ENCODE measurements at places on chromosomes 6 and 20.

- no peak for DNase-seq
Measured at GRCh38 chr6:164661716-164662115, 647.7 kb downstream of the C6orf118 start.

GRCh38 chr6:17038316-17038715, 63.5 kb upstream of the STMND1 start:
- DNase-seq, result no peak

GRCh38 chr6:1895721-1896120, 286.0 kb downstream of the FOXC1 start:
- no peak for DNase-seq

DNA sequence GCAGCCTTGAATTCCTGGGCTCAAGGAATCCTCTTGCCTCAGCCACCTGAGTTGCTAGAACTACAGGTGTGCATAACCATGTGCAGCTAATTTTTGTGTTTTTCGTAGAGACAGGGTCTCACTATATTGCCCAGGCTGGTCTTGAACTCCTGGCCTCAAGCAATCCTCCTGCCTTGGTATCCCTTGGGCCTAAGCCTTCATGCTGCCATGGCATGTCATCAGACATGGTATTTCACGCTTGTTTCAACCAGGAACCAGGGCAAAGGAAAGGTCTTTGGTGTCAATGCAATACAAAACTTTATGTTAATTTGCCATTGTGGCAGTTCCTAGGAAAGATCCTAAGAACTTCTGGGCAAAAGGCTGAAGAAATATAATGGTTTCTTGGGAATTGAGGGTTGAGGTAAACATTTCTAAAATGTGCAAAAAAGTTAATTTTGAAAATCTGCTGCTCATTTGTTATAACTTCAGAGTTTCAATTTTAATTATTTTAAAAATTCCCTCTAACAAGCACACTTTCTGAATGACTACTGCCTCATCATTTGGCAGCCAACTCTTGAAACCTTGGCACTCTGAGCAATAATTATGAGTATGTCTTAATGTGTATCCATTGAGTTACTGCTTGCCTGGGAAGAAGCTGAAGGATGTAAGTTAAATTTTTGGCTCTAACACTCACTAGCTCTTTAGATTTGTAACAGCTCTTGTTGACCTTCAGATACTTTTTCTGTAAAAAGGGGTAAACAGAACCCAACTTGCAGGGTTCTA, 154.1 kb downstream of the GJA10 start:
- DNase-seq, result peak; percentile 69

GRCh38 chr20:6525447-6526303, 241.8 kb upstream of the BMP2 start:
- no peak for DNase-seq

- DNase-seq, result no peak
Measured at GRCh38 chr6:29519291-29520010, 31.7 kb upstream of the MAS1L start.

- peak; percentile 86 for DNase-seq
Measured at GRCh38 chr6:32413427-32414047, 6.6 kb upstream of the BTNL2 start.

DNA sequence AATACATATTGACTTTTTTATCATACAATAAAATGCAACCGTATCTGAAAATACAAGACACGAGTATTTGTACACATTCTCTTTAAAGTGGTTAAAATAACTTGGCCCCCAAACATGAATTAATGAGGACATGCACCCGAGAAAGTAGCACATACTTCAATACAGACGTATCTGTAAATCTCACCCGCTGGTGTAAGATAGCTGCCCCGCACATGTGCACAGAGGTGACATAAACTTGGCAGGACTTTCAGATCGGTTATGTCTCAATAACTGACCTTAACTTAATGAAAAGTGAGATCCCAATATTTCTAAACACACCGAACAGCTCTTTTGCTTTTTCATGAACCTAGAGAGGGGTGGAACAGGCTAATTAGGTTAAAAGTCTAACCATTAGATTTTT, 91.5 kb upstream of the RPS6KA2 start:
- no peak for DNase-seq

DNA sequence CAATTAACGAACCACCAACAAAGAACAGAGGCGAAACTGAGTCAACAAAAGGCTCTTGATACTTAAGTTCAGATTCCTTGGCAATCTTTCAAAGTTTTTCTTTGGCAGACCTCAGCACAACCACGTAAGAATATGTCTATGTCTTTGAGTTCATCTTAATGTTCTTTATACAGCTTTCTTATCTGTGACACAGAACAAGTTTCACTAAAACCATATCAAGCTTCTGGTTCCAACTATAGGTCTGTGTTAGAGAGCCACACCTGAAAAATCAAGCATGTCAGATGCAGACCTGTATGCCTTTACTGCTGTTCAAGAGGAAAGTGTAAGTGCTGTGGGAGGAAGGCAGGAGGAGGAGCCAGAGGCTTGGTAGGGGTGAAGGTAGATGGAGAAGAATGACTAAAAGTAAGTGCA, 271.3 kb downstream of the KHDC1L start:
- DNase-seq, result no peak

DNA sequence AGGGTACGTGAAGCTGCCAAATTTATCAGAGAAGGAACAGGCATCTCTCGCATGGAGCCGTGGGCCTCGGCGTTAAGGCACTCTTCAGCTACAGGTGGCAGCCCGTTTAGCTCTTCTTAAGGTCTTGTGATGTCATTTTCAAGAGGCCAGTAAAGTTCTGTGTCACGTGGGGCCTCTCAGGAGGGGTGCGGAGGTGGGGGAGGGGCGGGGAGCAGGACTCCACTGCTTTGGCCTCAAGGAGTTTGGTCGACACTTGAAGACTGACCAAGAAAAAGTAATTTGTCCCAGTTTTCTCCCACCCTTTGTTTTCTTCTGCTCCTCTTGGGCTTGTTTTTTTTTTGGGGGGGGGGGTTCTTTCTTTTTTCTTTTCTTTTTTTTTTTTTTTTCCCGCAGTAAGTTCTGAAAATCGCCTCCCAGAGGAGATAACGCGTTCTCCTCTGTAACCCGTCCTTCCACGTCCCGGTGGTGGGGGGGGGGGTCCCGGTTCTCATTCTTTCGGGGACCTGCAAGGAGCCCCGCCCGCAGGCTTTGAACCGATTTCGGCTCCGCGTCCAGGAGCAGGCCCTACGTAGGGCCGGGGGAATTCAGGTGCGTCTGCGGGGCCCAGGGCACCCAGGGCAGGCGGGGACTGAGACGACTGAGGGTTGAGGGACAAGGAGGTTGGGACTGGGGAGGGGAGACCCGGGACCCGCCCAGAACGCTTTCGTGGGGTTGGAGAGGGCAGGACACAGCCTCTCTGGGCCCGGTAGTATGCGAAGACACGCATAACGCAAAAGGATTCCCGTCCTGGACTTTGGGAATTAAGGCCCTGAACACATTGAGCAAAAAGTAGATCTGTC, 26.0 kb downstream of the GPX6 start:
- DNase-seq, result peak; percentile 76

DNA sequence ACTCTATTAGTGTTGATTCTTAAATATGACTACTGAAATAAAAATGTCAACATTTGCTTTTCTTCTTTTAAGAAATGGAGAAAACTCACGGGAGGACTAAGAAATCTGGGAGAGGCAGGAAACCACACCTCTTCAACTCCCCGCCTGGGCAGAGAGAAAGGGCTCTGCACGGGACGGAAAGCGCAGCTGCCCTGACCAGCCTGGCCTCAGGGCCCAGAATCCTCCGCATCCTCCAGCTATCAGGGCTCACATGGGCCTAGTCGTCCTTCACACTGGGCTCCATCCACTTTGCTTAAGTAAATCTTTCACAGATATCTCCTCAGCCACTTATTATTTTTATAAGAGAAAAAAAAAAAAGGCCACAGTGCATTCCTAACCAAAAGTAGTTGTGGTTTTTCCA, 215.1 kb downstream of the TBXT start:
- DNase-seq, result no peak

DNA sequence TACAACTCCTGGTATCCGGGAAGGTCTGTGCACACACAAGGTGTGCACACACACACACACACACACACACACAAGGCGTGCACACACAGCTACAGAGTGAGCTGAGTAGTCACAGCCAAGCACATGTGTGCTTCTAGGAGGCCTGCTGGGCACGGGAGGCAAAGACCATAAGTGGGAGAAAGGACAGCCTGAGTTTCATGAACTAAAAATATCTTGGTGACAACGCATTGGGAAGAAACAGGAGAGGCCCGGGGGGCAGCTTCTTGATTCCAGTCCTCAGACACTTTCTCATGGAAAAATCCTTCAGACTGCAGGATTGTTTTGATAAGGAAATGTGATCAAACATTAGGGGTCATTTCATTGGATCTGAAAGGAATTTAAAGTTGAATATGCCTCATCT, 2.6 kb downstream of the TRAF3IP2 start:
- no peak for DNase-seq

DNA sequence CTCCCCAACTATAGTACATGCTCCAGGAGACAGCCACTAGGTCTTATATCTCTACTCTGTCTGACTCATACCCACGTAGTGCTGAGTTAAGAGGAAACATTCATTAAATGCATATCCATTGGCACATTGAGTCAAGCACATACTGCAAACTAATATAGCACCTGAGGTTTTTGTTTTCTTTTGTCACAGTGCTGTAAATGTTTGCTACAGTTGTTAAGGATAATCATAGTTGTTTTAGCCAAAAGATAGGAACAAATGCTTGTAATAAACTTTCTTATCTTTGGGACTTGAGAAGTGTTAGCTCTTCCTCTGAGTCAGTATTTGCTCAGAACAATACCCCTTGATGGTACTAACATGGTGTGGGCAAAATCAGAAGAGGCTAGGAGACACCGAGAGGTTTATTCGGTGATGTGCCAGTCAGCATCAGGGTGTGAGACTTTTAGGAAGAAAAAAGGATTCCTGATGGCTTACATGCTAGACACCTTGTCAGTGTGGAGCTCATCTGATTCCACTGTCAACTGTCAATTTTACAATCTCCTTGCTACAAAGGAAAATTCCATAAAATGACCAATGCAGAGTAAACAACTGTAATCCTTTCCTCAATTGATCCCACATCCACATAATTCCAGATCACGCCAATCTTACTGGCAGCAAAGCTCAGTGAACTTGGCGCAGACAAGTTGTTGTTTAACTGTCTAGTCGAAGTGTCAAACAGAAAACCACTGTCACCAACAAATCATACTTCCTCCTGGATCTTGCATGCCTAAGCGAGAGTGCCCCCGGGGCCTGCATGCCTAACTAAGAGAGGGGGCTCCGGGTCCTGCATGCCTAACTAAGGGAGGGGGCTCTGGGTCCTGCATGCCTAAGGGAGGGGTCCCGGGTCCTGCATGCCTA, 36.1 kb downstream of the ELOVL2 start:
- DNase-seq, result peak; percentile 40

- DNase-seq, result no peak
Measured at GRCh38 chr6:1463751-1464426, 74.5 kb downstream of the FOXF2 start.

GRCh38 chr6:39496456-39496855, 174.0 kb upstream of the KCNK16 start:
- DNase-seq, result no peak

DNA sequence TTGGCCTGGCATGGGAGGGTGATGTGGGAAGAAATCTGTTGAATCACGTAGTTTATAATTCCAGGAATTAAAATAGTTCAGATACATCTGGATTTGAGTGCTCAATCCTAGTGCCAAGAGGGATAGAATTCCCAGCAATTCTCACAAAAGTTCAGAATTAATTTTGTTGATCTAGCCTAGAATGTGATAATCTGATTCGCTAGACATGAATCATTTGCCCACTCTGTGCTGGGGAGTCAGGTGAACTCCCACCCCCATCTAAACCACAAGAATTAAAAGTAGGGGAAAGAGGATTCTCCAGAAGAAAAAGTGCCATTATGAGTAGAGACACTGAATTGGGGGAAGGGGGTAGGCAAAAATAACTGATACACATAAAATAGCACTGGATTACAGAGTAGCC, 85.0 kb downstream of the LIN28B start:
- DNase-seq, result no peak

GRCh38 chr6:150417899-150418826, 49.4 kb downstream of the IYD start:
- DNase-seq, result peak; percentile 70

DNA sequence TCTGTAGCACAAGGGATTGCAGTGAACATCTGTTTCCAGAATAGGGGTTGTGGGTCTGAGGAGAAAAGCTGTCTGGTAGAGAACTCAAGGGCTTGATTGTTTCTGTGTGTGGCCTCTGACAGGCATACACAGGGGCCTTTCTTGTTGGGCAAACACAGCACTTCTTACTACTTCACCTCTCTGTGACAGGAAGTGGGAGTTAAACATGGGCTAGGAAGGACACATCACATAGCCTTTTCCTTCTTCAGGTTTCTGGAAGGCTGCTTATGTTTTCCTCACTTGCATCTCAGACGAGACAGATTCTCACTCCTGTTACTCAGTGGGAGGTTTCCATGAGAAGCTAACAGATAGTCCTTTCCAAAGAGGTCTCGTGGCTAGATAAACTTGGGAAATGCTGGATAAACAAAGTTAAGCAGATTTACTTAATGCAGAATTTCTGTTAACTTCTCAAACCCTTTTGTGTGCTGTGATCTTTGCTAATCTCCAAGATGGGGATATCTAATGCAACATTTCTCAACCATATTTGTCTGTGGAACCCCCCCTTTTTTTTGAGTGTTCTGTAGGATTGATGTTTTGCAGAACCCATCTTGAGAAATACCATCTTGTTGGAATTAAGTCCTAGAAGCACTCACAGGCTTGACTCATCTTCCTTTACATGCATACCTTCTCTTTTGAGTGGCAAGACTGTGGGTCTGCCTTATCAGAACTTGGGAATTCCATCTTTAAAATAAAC, 41.9 kb upstream of the RNF8 start:
- DNase-seq, result no peak

DNA sequence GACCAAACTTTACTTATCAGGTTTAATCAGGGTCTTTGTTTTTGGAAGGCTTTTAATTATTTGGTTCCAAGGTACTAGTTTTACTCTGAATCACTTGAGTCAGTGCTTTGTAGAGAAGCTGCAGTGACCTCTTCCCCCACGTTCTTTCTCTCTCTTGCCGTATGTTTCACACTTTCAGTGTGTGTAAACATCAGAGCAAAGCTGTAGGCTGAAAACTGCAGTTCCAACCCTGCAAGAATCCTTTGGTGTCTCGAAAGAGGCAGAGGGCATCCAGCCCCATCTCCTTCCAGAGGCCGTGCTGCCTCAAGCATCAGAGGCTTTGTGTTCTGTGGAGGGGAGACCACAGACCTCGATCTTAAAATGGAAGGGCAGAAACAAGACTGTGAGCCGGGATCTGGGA, 42.1 kb downstream of the CFAP61 start:
- no peak for DNase-seq

- peak; percentile 33 for DNase-seq
Measured at GRCh38 chr6:1792989-1793388, 183.3 kb downstream of the FOXC1 start.

GRCh38 chr20:47999166-47999565, 213.9 kb upstream of the SULF2 start:
- no peak for DNase-seq

DNA sequence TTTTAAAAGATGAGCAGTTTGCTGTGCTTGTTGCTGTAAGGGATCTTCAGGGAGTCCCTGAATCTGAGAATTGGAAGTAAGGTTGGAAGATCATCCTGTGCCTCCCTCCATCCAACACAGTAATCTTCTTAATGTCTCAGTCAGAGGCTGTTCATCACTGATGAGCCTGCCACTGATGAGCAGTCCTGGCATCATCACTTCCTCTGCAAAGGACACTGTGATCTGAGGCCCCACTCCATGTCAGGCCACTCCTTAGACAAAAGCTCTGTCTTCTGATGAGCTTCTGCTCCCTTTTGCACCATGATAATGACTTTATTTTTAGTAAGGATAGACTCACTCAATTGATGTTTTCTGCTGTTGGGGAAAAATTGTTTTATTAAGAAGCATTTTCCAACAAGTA, 121.0 kb downstream of the UST start:
- peak; percentile 30 for DNase-seq
